Upper lobe of right lung (tissue), 1 donor: ENCODE measurements at places on chromosomes 1 and 21. TPM values are rescaled to one million over a fixed set of nuclear protein-coding genes. Genes with fewer than 3 reads are reported as not detected.

DNA sequence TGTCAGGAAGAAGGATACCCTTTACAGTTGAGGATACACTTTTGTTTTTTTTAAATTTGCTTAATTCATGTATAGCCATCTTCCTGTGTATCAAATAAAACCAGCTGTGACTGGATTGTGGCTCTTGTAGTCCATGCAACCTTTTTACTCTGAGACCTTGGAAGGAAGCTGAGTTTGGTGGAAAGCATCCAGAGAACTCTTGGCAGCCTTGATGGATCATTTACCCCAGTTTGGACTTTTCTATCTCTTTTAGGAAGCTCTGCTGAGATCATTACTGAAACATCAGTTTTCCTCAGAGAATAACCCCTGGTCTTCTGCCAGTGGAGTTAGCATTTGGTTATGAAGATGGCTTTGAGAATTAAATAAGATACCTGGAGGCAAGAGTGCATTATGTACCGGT lies 21.2 kb upstream of the APOBEC4 start:
- H3K36me3 ChIP-seq = no peaks in the 10 kb centered on the region
- H3K27ac ChIP-seq = no peak overlapping the region
- no peaks in the 10 kb centered on the region for H3K27me3 ChIP-seq
- no peak for DNase-seq

DNA sequence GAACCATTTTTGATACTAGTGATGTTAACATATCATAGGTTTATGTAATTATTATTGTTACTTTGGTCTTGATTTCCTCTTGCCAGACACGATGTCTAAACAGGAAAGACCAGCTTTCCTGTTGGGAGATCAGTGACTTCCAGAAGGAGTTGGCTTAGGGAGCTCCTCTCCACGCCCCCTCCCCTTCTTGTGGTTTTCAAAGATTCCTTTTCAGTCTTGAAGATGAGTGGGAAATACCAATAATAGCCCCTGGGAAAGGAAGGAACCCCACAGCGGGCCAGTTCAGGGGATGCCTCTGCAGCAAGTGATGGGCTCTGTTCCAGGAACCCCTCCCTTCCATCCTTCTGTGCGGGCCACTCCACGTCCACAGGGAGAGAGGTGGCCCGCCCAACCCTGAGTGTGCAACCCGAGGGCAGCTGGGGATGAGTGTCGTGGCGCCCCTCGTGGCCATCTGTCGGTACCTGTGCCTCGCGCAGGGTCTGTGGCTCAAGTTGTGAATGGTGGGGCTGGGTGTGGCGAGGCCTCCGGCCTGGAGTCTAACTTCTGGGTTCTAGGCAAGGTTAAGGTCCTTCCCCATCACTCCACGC lies 65.7 kb downstream of the TLR5 start:
- H3K27ac ChIP-seq = no peak overlapping the region
- peaks cover 9% of the 10 kb centered on the region for H3K4me1 ChIP-seq
- no peaks in the 10 kb centered on the region for H3K36me3 ChIP-seq
- no peak overlapping the region for H3K4me3 ChIP-seq
- H3K27me3 ChIP-seq = no peaks in the 10 kb centered on the region
- DNase-seq = no peak

DNA sequence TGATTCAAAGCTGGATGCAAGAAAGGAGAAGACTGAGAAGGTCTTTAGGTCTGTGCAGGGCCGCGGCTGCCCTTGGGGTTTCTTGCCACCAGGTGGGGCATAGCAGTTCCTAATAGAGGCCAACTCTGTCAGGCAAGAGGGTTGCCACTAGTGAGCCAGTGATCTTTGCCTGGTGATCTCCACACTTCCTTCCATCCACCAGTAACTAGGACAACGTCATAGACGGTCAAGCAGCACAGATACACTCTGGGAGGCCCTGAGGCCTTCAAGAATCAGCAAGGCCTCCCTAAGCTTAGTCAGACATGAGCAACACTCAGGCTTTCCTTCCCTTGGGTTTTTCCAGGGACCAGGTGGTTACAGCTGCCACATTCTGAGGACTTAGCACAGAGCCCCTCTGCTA lies 32.9 kb upstream of the ATP2B4 start:
- peaks cover 12% of the 10 kb centered on the region for H3K4me1 ChIP-seq
- no peaks in the 10 kb centered on the region for H3K36me3 ChIP-seq
- no peak for DNase-seq
- no peak overlapping the region for H3K27ac ChIP-seq
- H3K27me3 ChIP-seq = no peaks in the 10 kb centered on the region
- H3K4me3 ChIP-seq = no peak overlapping the region

GRCh38 chr1:48495166-48495565 lies 23.2 kb upstream of the SPATA6 start:
- DNase-seq = no peak
- H3K27ac ChIP-seq = no peak overlapping the region
- H3K36me3 ChIP-seq = no peaks in the 10 kb centered on the region
- no peak overlapping the region for H3K4me3 ChIP-seq
- H3K4me1 ChIP-seq = peaks cover 6% of the 10 kb centered on the region
- H3K27me3 ChIP-seq = no peaks in the 10 kb centered on the region

Gene CCDC30
- total RNA-seq = 5.0 TPM

- no peak overlapping the region for H3K4me3 ChIP-seq
- H3K27me3 ChIP-seq = no peaks in the 10 kb centered on the region
- H3K27ac ChIP-seq = no peak overlapping the region
- no peak for DNase-seq
- H3K36me3 ChIP-seq = no peaks in the 10 kb centered on the region
Measured at GRCh38 chr21:27067226-27067625, 100.3 kb upstream of the ADAMTS5 start.

- no peak overlapping the region for H3K4me3 ChIP-seq
- no peaks in the 10 kb centered on the region for H3K27me3 ChIP-seq
- DNase-seq = no peak
- H3K27ac ChIP-seq = no peak overlapping the region
Measured at GRCh38 chr1:70202173-70202758, 3.1 kb downstream of the LRRC40 start.

GRCh38 chr1:11316701-11317100 lies 43.7 kb downstream of the UBIAD1 start:
- no peak for DNase-seq
- no peak overlapping the region for H3K27ac ChIP-seq

DNA sequence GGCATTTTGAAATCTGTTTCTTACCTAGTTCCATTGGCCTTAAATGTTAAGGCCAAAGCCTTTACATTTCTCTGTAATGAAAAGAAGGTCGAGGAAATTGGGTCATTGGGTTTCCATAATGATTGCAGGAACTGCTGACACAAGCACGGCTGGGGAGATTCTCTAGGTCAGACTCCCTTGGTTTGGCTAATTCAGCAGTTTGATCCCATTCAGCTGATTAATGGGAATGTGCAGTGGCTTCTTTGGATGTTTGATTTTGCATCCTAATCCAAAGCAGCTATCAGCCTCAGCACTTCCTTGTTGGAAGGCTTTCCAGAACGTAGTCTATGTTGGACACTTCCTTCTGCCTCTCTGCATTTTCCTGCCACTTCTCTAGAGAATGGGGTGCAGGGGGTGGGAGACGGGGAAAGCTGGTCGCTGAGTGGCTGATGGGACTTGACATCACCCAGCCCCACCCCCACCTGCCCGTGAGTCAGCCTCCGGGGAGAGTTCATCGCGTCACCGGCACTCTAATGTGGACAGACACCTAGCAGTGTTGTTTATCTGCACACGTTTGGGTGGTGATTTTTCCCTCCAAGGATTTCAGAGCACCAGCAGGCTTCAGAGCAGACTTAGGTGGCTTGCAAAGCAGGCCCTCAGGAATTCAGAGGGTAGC lies 5.4 kb downstream of the PSEN2 start:
- no peak overlapping the region for H3K27ac ChIP-seq
- H3K4me1 ChIP-seq = peaks cover 24% of the 10 kb centered on the region
- H3K27me3 ChIP-seq = no peaks in the 10 kb centered on the region
- peaks cover 15% of the 10 kb centered on the region for H3K36me3 ChIP-seq
- peak; percentile 82 for DNase-seq

DNA sequence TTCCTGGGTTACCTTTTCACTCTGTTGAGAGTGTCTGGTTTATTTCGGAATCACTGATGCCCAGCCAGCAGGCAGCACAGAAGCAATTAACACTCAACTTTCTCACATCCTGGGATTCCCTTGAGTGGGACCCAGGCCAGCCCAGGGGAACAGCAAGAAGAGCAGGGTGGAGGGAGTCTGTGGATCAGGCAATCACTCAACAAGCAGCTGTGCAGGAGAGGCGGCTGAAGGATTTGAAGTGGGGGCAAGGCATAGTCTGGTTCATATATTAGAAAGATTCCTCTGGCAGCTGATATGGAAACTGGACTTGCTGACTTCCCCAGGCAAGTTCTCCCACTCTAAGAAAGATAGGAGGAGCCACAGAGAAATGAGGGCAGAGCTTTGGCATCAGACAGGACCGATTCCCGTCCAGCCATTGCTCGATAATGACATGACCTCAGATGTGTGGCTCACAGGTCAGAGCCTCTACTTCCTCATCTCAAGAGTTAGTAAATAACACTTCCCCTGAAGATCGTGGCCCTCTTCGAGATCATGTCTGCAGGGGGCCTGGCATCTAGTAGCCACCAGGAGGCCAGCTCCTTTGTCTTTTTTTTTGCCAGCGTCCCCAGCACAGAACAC lies 12.4 kb downstream of the EPHA8 start:
- no peak overlapping the region for H3K4me3 ChIP-seq
- H3K27me3 ChIP-seq = no peaks in the 10 kb centered on the region
- no peaks in the 10 kb centered on the region for H3K4me1 ChIP-seq
- no peak overlapping the region for H3K27ac ChIP-seq

Gene TNFRSF4
- 7.7 TPM for total RNA-seq

Gene MEX3A
- total RNA-seq = 0.52 TPM

DNA sequence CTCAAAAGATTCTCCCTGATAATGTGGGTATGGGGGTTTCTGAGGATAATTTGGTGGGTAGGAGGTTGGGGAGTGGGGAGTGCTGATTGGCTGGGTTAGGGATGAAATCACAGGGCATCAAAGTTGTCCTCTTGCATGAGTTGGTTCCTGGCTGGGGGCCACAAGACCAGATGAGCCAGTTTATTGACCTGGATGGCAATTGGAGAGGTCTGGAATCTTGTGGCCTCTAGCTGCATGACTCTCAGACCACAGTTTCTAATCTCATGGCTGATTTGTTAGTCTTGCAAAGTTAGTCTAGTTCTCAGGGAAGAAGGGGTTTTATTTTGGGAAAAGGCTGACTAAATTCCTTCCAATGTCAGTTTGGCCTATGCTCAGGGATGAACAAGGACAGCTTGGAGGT lies 3.3 kb upstream of the GBP1 start:
- peaks cover 14% of the 10 kb centered on the region for H3K4me1 ChIP-seq
- H3K27me3 ChIP-seq = no peaks in the 10 kb centered on the region
- no peak overlapping the region for H3K4me3 ChIP-seq
- no peak overlapping the region for H3K27ac ChIP-seq
- H3K36me3 ChIP-seq = no peaks in the 10 kb centered on the region

DNA sequence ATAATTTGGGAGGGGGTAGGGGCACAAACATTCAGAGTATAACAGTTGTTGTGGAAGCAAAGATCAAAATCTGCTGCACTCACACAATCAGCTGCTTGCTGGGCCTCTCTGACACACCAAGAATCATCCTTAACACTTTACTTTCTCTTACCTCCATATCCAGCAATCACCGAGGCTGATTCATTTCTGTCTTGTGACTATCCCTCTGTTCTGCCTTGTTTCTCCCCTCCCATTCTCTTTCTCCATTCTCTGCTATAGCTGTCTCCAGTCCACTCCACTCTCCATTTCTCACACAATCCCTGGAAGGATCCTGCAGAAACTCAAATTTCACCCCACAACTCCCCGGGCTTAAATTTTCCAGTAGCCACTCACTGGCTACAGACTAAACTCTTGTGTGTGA lies 91.8 kb upstream of the NGF start:
- no peak overlapping the region for H3K27ac ChIP-seq
- H3K4me1 ChIP-seq = no peaks in the 10 kb centered on the region
- no peak overlapping the region for H3K4me3 ChIP-seq
- DNase-seq = no peak
- no peaks in the 10 kb centered on the region for H3K27me3 ChIP-seq

Gene PRR9
- not detected for total RNA-seq

Gene TCHH
- 0.20 TPM for total RNA-seq

GRCh38 chr1:235863699-235864093 lies 3.0 kb downstream of the LYST start:
- no peaks in the 10 kb centered on the region for H3K27me3 ChIP-seq
- H3K36me3 ChIP-seq = no peaks in the 10 kb centered on the region
- no peak overlapping the region for H3K27ac ChIP-seq

Gene CLCA1
- not detected for total RNA-seq

- no peak overlapping the region for H3K27ac ChIP-seq
- no peaks in the 10 kb centered on the region for H3K27me3 ChIP-seq
- H3K36me3 ChIP-seq = peaks cover 70% of the 10 kb centered on the region
- peaks cover 13% of the 10 kb centered on the region for H3K4me1 ChIP-seq
- no peak overlapping the region for H3K4me3 ChIP-seq
Measured at GRCh38 chr1:165661703-165662102, 30.7 kb downstream of the MGST3 start.

GRCh38 chr1:3070644-3071564 lies 1.9 kb downstream of the PRDM16 start:
- H3K36me3 ChIP-seq = no peaks in the 10 kb centered on the region
- H3K27me3 ChIP-seq = peaks cover 76% of the 10 kb centered on the region

DNA sequence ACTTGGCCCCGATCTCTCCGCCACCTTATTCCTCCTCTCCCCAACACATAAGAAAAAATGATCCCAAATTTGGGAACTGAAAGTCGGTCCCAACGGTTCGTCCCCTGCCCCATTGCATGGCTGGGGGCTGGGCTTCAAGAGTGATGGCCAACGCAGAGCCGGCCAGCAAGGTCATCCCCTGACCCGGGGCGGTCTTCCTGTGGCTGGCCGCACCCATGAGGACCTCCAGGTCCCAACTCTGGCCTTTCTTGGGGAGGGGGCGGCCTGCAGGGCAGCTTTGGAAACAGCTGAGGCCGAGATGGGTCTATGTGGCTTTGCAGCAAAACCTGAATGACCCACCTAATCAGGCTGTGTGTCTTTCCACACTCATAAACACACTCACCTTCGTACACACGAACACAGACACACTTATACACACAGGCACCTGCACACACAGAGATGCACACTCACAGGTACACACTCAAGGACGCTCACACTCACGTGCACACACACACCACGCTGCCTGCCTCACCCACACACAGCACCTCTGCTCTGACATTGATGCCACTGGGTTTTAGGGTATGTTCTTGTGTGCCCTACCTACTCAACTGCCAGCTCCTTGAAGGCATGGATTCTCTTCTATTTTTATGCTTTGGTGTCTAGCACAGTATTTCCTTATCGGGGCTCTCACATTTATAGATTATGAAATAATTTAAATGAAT lies 562 bp downstream of the DYNLT5 start:
- H3K4me3 ChIP-seq = peak overlapping the region; percentile 42
- peak overlapping the region; percentile 27 for H3K27ac ChIP-seq
- no peaks in the 10 kb centered on the region for H3K27me3 ChIP-seq
- H3K4me1 ChIP-seq = peaks cover 8% of the 10 kb centered on the region
- DNase-seq = no peak

GRCh38 chr1:4658643-4659628 lies 4.5 kb downstream of the AJAP1 start:
- no peaks in the 10 kb centered on the region for H3K4me1 ChIP-seq
- H3K27me3 ChIP-seq = peaks cover 57% of the 10 kb centered on the region
- no peak overlapping the region for H3K4me3 ChIP-seq
- no peaks in the 10 kb centered on the region for H3K36me3 ChIP-seq
- H3K27ac ChIP-seq = no peak overlapping the region

GRCh38 chr1:234769986-234770795 lies 160.2 kb upstream of the IRF2BP2 start:
- H3K27ac ChIP-seq = no peak overlapping the region
- H3K4me3 ChIP-seq = no peak overlapping the region
- H3K4me1 ChIP-seq = peaks cover 14% of the 10 kb centered on the region
- DNase-seq = no peak
- H3K27me3 ChIP-seq = no peaks in the 10 kb centered on the region

Gene SPRR2A
- total RNA-seq = not detected
